ENCODE measurements at places on chromosomes 16 and 17.

DNA sequence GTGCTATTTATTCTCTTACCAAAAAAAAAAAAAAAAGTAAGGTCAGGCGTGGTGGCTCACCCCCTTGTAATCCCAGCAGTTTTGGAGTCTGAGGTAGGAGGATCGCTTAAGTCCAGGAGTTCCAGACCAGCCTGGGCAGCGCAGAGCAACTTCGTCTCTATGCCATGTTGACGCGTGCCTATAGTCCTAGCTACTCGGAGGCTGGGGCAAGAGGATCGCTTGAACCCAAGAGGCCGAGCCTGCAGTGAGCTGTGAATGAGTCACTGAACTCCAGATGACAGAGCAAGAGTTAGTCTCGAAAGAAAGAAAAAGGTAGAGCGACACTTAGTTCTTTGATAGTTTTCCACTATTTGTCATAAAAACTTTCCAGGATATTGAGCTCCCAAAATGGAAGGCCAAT lies 1.4 kb upstream of the TENT4B start:
- DNase-seq, result no peak

DNA sequence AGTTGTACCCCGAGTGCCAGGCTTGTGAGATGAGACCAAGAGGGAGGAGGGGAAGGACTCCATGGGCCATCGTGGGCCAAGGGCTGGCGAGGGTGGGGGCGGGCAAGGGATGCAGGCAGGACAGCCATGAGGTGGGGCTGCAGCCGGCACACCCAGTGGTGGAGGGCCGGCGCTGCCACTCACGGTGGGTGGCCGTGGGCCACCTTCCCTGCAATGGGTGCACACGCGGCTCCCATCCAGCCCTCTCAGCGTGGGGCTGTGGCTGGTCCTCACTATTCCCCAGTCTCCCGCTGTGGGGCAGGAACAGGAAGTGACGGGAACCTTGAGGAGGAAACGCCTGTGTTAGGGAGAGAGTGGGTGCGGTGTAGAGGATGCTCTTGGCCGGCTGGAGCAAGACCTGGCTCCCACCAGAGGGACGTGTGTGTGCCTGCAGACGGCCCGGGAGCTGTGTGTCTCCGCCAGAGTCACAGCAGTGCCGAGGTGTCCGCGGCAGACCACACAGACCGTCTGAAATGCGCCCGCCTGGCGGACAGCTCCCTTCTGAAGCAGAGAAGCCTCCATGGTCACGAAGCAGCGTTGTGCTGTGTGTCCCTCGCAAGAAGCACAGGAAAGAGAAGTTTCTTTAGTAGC lies 23.6 kb downstream of the CIBAR2 start:
- no peak for DNase-seq

DNA sequence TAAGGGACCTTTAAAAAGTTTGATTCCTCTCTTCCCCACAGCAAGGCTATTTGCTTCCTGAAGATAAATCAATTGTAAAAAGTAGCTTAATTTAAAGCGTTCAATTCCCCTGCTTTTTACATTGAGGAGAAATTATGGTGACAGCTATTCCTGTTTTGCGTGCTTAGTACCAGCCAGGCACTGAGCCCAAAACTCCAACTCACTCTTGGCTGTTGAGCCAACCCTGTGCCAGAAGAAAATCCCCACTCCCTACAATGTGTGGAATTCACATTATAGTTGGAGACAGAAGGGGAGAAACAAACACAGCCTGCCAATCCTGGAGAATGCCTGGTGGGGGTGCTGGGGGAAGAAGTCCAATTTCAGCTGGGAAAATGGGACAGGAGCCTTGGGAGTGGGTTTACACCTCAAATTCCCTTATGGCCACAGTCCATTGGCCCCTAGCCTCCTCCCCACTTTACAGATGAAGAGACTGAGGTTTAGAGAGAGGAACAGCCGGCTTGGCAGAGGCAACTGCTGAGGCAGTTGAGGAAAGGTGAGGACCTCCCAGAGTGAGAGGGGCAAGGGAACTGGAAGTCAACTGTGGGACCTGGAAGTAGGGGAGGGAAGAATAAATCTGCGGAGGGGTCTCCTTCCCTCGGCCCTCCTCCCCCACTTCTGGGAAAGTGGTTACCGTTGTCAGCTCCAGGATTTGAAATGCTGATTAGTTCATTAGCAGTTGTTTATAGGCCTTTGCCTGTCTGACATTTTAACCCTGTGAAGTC lies 26.1 kb downstream of the CDH1 start:
- no peak for DNase-seq

DNA sequence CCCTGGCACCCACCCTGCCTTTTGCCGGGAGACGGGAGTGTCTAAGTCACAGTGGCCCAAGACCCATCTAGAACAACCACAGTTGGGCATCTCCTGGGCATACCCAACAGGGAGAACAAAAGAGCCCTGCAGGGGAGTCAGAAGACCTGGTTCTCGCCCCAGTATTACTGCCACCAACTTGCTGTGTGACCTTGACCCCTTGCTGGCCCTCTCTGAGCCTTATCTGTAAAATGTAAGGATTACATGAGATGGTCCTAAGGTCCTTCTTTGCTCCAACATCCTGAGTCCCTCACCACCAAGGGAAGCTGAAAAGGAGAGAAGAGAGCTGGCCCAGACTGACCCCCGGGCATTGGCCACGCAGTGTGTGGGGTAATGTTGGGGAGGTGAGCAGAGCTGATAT lies 119.0 kb downstream of the CCT6B start:
- no peak for DNase-seq

GRCh38 chr17:56688151-56688550 lies 94.7 kb downstream of the NOG start:
- DNase-seq, result no peak

- DNase-seq, result no peak
Observed at GRCh38 chr16:57469917-57470470, 7.5 kb downstream of the POLR2C start.

DNA sequence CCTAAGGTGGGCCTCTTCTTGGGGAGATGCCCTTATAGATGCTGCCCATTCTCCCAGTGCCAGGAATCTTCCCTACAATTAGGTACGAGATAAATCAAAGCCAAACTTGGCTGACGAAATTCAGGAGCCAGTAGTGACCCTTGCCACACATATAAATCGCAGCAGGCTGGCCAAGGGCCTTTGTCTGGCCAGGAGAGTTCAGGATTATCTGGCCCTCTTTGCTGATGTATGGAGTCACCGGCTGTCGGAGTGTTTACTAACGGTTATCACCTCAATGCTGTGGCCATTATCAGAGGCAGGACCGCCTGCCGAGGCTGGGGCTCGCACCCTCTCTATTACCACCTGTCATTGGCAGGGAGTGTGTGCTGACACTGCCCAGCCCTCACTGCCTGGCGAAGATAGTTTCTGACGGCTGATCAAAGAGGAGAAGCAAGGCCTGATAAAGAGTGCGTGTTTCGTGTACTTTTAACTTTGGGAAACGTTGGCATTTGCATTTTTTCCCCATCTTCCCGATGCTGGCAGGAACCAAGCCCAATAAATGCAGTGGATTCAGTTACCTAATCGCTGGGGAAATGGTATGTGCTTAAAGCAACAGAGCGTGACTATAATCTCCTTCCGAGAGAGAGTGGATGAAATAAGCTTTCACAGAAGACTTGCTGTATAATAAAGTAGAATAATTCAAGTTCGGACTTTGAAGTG lies 32.8 kb upstream of the TBX2 start:
- DNase-seq, result no peak

GRCh38 chr16:82935766-82936165 lies 309.0 kb downstream of the CDH13 start:
- no peak for DNase-seq

GRCh38 chr17:10136258-10136981 lies 62.0 kb downstream of the GAS7 start:
- no peak for DNase-seq

Measured in activated gamma-delta T cell treated with Interleukin-2 at 50 U/mL for 16 hours (primary cell).